Activated CD8-positive, alpha-beta memory T cell treated with anti-CD3 and anti-CD28 coated beads for 1 hour (primary cell): ENCODE measurements at places on chromosomes 4 and X.

- DNase-seq: peak; percentile 40
Measured at GRCh38 chr4:139530833-139531427, 25.1 kb downstream of the SETD7 start.

DNA sequence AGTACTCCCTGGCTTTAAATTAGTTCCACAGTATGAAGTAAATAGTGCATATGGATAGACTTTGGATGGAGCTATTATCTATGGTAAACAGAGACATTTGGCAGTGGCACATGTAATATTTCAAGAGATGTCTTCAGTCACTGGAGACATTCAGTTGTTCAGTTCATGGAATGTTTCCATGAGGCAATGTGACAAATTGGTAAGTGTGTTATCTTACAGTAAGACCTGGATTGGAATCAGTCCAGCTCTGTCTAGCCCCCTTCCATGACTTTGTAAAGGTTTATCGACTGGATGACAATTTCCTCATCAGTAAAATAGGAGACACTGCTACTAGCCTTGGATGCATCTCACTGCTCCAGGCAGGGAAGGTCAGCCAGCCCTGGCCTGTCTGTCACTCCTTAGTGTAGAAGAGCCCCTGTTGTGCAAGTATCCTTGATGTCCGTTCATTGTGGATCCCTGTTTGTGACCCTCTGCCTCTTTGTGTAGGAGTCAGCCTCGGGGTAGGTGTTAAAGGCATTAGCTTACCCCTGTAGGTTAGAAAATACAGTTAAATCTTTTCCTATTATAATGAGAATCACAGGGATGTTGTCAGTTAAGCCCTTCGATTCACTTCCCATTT is 335.9 kb downstream of the ANK2 start:
- no peak for DNase-seq

DNA sequence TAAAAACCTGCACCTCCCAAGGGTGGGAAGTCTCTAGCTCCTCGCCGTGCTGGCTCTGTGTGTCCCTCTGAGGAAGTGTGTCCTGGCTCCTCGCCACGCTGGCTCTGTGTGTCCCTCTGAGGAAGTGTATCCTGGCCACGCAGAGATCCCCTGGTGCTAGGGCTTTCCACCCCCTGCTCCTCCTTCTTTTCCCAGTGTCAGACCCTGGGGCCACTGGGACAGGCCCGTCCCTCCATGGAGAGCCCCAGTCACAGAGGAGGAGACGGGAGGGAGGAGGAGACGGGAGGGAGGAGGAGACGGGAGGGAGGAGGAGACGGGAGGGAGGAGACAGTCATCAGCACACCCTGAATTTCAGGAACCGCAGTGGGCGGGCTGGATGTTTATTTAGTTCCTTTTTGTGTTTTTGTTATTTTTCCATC is 53.8 kb upstream of the HGFAC start:
- DNase-seq: no peak

DNA sequence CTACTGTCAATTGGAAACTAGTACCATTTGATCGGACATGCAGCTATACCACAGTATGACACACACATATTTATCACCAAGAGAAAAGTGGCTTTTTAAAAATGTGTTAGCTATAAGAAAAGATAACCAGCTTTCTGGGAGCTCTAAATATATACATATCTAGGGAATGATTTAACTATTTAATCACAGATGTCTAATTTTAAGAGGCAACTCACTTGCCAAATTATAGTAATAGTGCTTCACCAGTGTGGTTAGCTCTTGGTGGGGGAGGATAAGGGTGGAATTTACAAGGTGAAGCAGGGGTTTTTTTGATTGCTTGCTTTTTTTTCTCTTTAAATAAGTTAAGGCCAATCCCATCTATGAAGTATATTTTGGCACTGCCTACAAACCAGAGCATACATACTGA is 547.7 kb upstream of the DIPK2B start:
- no peak for DNase-seq

DNA sequence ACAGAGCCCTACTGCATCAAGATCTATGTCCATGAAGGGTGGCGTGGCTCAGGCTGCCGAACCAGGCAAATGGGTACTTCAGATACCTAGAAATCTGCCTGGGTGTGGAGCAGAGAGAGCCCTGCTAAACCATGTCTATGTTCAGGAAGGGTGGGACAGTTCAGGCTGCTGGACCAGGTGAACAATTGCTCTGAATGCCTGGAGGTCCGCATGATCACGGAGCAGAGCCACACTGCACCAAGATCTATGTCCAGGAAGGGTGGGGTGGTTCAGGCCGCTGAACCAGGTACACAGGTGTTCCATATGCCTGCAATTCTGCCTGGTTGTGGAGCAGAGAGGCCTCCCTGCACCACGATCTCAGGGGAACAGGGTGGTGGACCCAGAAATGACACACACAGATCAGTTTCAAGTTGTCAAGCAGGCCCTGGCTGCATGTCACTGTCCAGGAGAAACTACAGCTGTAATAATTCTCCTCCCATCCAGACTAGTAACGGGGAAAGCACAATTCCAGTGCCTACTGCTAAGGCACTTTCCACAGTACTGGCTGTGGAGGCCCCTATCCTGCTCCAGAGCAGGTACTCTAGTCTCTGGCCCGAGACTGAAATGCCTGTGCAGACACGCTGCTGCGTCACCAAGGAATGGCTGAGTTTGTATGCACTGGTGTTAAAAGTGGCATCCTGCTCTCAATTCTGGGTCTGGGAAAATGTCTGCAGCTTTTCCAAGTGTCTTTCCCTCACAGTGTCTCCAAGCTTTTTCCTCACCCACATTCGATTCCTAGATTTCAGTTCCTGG is 25.2 kb downstream of the UBQLN2 start:
- no peak for DNase-seq

GRCh38 chr4:88763075-88763474 is 65.4 kb upstream of the NAP1L5 start:
- DNase-seq: no peak

DNA sequence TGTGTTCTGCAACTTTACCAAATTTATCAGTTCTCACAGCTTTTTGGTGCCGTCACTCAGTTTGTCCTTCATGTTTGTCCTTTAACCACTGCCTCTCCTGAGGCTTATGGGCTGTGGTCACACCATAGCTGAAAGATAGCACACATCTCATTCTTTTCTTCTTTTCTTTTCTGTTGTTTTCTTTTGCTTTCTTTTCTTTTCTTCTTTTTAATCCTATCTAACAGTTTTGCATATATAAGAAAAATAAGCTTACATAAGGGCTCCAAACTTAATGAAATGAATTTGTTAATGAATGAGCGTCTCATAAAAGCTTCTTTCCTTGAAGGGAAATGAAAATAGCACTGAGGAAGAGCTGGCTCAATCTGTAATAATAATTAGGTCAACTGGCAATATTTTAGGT is 1061.2 kb downstream of the PCDH18 start:
- DNase-seq: no peak
